Tongue (tissue), 3 donors: ENCODE measurements at places on chromosomes 7 and 10. TPM values are rescaled to one million over a fixed set of nuclear protein-coding genes. Genes with fewer than 3 reads are reported as not detected.

SLC39A12 gene
- total RNA-seq: not detected

AGR3 gene
- total RNA-seq: 4.9 TPM

LIPM gene
- not detected for total RNA-seq

TBXAS1 gene
- 7.6 TPM for total RNA-seq

TAS2R40 gene
- total RNA-seq: not detected

LIPN gene
- not detected for total RNA-seq

PLAC9 gene
- 31.2 TPM for total RNA-seq

JCAD gene
- total RNA-seq: 26.1 TPM

HSPA12A gene
- total RNA-seq: 9.3 TPM

GSTO2 gene
- total RNA-seq: 5.1 TPM

NUDT13 gene
- 2.1 TPM for total RNA-seq

ARHGEF35 gene
- total RNA-seq: 4.2 TPM

ASB4 gene
- total RNA-seq: 26.9 TPM

PGAM1 gene
- 114 TPM for total RNA-seq

IQUB gene
- total RNA-seq: 1.2 TPM

NAT16 gene
- not detected for total RNA-seq

RHEB gene
- 64.9 TPM for total RNA-seq

CCDC146 gene
- total RNA-seq: 16.9 TPM

STEAP1 gene
- total RNA-seq: 13.8 TPM

SUN3 gene
- not detected for total RNA-seq

TUBAL3 gene
- total RNA-seq: 0.31 TPM

SPDYE2 gene
- not detected for total RNA-seq

TMEM176B gene
- total RNA-seq: 27.5 TPM

HOXA7 gene
- total RNA-seq: not detected

ATRNL1 gene
- total RNA-seq: 11.7 TPM

GTPBP10 gene
- total RNA-seq: 16.1 TPM

DENND2A gene
- total RNA-seq: 29.6 TPM

WNT2 gene
- 2.7 TPM for total RNA-seq

PNLIP gene
- total RNA-seq: 1.8 TPM

C10orf71 gene
- 23.3 TPM for total RNA-seq

CPA4 gene
- total RNA-seq: 2.4 TPM

FBXL13 gene
- total RNA-seq: 1.3 TPM

FXYD4 gene
- not detected for total RNA-seq

TDRD1 gene
- total RNA-seq: 1.6 TPM

C10orf143 gene
- 0.82 TPM for total RNA-seq

TMEM184A gene
- total RNA-seq: 22.1 TPM

RASA4B gene
- 9.1 TPM for total RNA-seq

STYXL1 gene
- total RNA-seq: 17.6 TPM
